ENCODE measurements at places on chromosomes 4 and X. TPM values are rescaled to one million over a fixed set of nuclear protein-coding genes. Genes with fewer than 3 reads are reported as not detected.

DNA sequence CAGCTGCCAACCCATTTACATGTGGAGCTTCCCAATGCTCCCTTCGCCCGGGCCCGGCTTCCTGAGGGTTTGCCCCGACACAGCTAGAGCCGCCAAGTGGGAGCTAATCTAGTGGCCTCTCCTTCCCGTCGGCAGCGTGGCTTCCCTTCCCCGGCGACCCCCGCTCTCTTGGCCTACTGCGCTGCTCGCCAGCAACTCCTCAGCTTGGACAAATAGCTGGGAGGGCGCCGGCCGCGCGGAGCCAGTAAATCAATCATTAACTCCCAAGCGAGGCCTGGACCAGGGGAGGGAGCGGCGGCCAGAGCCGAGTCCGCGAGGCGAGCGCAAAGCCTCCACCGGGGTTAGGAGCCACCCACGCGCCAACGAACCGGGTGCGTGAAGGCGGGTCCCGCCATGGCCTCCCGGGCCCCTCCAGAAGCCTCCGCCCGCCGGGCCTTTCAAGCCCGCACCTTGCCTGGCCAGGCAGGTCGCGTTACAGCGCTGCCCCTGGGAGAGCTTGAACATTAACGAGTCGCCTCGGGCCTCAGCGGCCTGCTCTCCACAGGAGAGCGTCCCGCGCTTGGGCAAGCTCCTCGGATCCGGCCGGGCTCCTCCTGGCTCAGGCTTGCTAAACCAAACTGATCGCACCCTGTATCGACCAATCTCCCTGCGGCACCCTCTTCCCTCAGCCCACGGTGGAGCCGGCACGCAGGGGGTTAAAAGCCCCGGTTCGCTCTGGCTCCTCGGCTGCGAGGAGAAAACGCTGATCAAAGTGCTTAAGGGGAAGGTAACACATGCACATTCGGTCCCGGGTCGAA is 10.6 kb upstream of the BCOR start:
- DNase-seq, result peak; percentile 35

DNA sequence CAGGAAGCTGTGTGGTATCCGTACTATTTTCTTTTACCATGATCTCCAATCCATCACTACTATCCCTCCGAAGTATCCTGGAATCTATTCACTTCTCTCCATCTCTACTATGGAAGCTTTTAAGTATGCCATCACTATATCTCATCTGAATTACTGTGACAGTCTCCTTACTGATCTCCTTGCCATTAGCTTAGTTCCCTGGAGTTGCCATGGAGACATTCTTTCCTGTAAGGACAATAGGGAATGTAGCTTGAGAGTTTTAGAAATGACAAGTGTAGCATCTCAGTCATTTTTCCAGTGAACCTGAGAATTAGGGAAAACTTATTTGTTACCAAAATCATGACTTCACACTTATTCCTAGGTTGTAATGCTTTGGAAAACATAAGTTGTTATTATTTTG is 86.3 kb downstream of the HPGD start:
- DNase-seq, result no peak

DNA sequence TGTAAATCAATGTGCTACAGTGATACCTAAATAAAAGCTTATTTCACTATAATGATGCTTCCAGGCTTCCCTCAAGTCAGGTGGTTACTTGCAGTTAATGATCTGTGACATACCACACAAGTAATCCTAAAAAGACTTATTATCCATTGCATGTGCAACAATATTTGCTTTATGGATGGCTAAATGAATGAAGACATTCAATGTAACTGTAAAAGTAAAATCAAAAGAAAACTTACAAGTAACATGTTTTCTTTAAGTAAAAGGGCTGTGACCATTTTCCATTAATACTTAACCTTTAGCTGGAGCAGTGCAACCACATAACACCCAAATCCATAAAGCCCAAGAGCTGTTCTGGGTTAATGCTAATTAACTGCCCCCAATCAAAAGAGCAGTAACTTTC is 42.6 kb downstream of the RAB28 start:
- DNase-seq, result no peak

GRCh38 chr4:101005659-101006058 is 341.7 kb downstream of the PPP3CA start:
- no peak for DNase-seq

GRCh38 chr4:139606579-139607501 is 50.8 kb upstream of the SETD7 start:
- peak; percentile 52 for DNase-seq

GRCh38 chr4:5215321-5215720 is 164.0 kb downstream of the STK32B start:
- no peak for DNase-seq

GRCh38 chr4:95508421-95508820 is 40.4 kb downstream of the UNC5C start:
- no peak for DNase-seq

DNA sequence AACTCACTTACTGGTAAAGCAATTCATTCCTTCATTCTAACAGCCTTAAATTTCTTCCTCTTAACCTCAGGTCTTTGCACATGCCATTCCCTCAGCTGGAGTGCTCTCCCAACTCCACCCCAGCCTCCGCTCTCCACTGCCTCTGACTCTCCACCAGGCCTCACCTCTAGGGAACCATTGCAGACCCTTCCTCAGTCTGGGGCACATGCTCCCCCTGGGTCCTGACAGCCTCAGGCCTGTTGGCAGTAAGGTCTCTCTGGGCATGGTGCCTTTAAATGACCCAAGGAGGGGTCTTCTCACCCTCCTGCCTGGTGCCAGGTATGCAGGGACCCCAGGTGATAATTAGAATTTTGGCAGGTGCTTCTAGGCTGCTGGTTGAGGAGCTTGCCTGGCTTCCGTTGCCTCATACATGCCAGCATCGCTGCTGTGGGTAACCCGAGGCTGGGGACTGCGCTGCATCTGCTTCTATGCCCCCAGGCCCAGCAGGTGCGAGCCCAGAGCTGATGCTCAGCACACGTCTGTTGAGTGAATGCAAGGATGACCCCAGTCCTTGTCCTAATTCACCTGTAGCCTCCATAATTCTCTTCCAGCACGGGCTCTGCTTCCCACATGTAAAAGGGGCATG is 27.5 kb upstream of the GPR78 start:
- DNase-seq, result no peak

GRCh38 chr4:114734594-114734993 is 136.0 kb downstream of the UGT8 start:
- no peak for DNase-seq

GRCh38 chrX:11423362-11423818 is 130.2 kb downstream of the AMELX start:
- DNase-seq, result no peak

- DNase-seq, result no peak
Observed at GRCh38 chr4:172411149-172411548, 597.9 kb downstream of the GALNTL6 start.

GRCh38 chrX:69123481-69123880 is 41.8 kb downstream of the PJA1 start:
- DNase-seq, result no peak

DNA sequence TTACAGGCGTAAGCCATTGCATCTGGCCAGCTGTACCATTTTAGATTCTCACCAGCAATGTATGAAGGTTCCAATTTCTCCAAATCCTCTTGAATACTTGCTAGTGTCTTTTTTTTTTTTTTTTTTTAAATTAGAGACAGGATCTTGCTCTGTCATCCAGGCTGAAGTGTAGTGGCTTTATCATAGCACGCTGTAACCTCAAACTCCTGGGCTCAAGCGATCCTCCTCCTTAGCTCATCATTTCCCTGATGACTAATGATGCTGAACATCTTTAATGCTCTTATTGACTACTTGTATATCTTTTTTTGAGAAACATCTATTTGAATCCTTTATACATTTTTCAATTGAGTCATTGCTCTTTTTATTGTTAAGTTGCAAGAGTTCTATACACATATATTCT is 40.3 kb downstream of the HDAC8 start:
- DNase-seq, result no peak

GRCh38 chrX:14598330-14598729 is 69.0 kb downstream of the GLRA2 start:
- no peak for DNase-seq

DNA sequence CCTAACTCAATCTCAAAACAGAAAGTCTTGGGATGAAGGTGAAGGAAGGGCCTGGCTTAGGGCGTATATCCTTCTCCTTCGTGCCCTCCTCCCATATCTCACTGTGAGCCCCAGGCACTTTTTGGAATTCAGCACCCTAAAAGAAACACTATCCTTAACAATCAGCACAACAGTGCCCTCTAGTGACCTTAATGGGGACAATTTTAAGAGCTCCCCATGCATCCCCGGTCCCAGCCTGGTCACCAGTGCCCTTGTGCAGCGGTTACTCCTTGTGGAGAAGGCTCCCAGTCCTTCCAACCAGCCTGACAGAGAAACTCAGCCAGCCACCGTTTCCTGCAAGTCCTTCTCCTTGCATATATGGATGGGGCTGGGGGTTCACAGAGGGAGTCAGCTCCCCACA is 4.2 kb downstream of the PAK3 start:
- DNase-seq, result no peak

DNA sequence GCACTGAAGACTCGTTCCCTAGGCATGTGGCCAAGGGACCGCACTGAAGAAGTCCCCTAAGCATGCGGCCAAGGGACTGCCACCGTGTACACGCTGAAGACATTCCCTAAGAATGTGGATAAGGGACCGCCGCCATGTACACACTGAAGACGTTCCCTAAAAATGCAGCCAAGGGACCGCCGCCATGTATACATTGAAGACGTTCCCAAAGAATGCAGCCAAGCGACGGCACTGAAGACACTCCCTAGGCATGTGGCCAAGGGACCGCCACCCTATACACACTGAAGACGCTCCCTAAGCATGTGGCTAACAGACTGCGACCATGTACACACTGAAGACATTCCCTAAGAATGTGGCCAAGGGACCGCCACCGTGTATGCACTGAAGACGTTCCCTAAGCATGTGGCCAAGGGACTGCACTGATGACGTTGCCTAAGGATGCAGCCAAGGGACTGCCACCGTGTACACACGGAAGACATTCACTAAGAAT is 31.5 kb downstream of the DHRSX start:
- DNase-seq, result no peak

DNA sequence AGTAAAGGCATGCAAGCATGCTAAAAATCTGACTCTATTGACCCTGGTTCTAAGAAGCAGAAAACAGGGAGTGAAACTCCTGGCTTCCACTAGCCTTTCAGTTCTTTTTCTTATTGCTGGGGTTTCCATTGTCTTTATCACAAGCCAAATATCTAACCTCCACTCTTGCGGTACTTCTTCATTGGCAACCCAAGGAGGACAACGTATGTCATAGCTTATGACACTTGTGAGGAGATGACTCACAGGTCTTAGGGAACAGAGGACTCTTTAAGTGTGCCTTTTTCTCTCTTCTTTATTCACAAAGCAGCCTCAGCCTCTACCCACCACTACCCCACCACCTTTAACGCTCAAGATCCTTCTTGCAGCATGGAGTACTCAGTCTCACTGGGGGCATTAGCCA is 124.2 kb downstream of the GUCY2F start:
- DNase-seq, result no peak

DNA sequence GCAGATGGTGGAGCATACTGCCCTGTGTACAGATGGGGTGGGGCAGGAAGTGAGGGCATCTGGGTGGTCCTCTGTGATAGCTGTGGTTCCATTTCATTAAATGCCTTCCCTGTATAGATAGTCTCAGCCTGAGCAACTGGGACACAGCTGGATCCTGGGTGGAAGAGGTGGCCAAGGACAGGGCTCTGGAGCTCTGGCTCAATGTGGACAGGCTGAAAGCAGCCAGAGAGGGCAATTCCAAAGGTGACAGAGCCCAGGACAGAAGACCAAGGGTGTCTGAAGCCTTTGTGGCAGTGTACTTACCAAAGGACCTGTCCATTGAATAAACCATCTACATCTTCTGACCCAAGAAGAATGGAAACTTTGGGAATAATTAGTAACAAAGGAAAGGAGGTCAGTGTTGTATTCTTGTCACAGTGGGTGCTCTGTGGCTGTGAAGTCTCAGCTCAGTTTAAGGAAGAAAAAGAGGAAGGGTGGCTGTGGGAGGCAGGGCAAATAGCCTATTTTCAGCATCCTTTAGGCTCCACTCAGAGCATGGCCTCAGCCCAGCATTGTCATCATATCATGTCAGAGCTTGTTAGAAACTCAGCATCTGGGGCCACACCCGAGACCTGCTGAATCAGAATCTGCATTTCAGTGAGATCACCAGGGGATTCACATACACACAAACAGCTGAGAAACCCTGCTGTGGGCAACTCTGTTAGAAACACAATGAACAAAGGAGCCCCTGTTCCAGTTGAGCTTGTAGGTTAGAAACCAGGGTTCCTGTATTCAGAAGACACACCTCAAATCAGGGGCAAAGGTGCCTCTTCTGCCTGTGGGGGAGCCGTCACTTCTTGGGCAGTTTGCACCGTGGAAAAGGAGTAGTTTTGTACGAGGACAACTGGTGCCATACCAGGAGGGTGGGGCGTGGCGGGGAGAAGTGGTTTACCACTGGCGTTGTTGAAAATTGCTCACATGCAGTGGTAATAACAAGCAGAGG is 168.6 kb downstream of the PTTG2 start:
- DNase-seq, result peak; percentile 71

GRCh38 chr4:83129264-83129663 is 14.7 kb upstream of the PLAC8 start:
- DNase-seq, result no peak

DNA sequence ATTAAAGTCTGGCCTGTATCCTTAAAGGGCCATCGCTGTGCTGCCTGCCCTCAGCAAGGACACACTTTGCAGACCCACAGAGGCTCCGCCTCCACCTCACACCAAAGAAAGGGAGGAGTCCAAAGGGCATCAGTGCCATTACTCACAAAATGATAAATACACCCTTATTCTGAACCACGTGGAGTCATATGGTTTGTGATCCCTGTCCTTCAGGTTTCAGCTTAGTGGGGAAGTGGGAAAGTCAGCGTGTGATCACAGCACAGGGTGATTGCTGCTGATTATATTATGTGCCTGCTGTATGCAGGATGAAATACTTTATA is 35.9 kb upstream of the MSANTD1 start:
- no peak for DNase-seq

DNA sequence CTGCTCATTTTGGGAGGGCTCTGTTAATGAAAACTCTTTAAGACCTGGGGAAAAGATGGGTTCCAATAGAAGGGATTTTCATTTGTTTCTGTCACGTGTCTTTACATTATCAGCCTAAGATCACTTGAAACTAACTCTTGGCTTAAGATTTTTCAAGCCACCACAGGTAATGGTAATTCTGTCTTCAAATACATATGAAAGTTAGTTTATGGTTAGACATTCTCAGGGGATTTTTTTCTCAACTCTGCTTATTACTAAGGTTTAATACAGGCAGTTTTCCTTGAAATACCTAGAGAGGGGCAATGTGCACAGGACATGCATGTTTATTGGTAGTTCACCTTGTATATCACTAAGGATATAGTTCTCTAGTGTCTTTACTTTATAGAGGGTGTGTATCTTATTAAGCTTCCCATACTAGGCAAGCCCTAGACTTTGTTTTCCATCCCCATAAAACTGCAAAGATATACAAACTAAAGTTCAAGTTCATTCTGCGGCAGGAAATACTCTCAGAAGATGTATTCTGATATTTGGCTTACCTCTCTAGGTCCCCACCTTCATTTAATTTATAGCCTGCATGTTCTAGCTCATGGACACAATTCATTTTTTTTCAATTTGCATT is 38.2 kb upstream of the MYOZ2 start:
- DNase-seq, result no peak

- DNase-seq, result no peak
Observed at GRCh38 chr4:13495753-13496152, 11.6 kb upstream of the RAB28 start.

CCNA2 gene
- 5.5 TPM for total RNA-seq

SLC10A3 gene
- total RNA-seq, result 10.4 TPM

CXXC4 gene
- total RNA-seq, result 9.6 TPM

PNCK gene
- total RNA-seq, result 24.1 TPM

MSANTD1 gene
- total RNA-seq, result 10.6 TPM

CXCL1 gene
- 56.1 TPM for total RNA-seq

MAGEB17 gene
- not detected for total RNA-seq

IL1RAPL2 gene
- 2.2 TPM for total RNA-seq

TMSB15B gene
- total RNA-seq, result 3.9 TPM

IL2RG gene
- total RNA-seq, result 0.96 TPM

GPC4 gene
- total RNA-seq, result 17.1 TPM
